Left lung (tissue), 14 donors: ENCODE measurements at places on chromosomes 11 and 22. TPM values are rescaled to one million over a fixed set of nuclear protein-coding genes. Genes with fewer than 3 reads are reported as not detected.

C11orf65 gene
- total RNA-seq, result 0.64 TPM

GRCh38 chr11:20110908-20111669 lies 49.2 kb downstream of the DBX1 start:
- no peak overlapping the region for H3K4me3 ChIP-seq
- H3K36me3 ChIP-seq, result no peaks in the 10 kb centered on the region
- no peak overlapping the region for H3K27ac ChIP-seq
- DNase-seq, result peak; percentile 35

- H3K27me3 ChIP-seq, result no peaks in the 10 kb centered on the region
- DNase-seq, result no peak
- H3K27ac ChIP-seq, result no peak overlapping the region
- no peak overlapping the region for H3K4me3 ChIP-seq
Measured at GRCh38 chr11:101880222-101880621, 34.6 kb upstream of the CEP126 start.

GRCh38 chr22:30290342-30291057 lies 1.2 kb upstream of the CASTOR1 start:
- DNase-seq, result no peak
- no peaks in the 10 kb centered on the region for H3K27me3 ChIP-seq
- peaks cover 31% of the 10 kb centered on the region for H3K4me1 ChIP-seq
- no peaks in the 10 kb centered on the region for H3K36me3 ChIP-seq
- peak overlapping the region; percentile 96 for H3K4me3 ChIP-seq

DNA sequence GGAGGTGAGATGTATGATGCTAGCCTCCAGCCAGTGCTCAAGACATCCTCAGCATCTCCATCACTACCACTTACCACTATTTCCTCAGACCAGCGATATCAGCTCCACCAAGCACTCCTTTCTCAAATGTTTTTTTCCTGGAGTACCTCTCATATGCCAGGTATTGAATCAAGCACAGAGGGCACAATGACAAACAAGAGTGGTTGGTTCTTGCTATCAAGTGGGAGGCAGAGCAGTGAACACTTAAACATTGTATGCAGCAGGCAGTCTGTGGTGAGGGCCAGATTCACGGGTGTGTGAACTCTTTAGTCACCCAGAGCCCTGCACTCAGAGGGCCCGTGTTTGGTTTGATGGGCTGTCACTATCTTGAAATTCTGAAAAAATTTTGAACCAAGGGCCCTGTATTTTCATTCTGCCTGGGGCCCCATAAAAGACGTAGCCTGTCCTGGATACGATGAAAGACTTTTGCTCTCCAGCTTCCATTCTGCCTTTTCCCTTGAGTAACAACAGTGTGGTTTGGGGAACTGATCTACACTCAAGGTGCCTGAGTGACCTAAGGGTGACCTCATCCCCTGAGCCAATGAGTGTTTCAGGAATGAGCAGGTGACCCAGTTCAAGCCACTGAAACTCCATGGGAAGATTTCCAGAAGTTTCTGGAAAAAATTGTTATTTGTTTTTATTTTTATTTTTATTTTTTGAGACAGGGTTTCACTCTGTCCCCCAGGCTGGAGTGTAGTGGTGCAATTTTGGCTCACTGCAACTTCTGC lies 348.4 kb upstream of the NARS2 start:
- no peaks in the 10 kb centered on the region for H3K27me3 ChIP-seq
- DNase-seq, result no peak
- H3K4me1 ChIP-seq, result no peaks in the 10 kb centered on the region
- no peak overlapping the region for H3K27ac ChIP-seq

GRCh38 chr11:133515107-133515506 lies 17.2 kb downstream of the OPCML start:
- no peak overlapping the region for H3K4me3 ChIP-seq
- H3K27me3 ChIP-seq, result no peaks in the 10 kb centered on the region
- H3K36me3 ChIP-seq, result no peaks in the 10 kb centered on the region
- H3K4me1 ChIP-seq, result no peaks in the 10 kb centered on the region

NUDT8 gene
- total RNA-seq, result 18.1 TPM

DNA sequence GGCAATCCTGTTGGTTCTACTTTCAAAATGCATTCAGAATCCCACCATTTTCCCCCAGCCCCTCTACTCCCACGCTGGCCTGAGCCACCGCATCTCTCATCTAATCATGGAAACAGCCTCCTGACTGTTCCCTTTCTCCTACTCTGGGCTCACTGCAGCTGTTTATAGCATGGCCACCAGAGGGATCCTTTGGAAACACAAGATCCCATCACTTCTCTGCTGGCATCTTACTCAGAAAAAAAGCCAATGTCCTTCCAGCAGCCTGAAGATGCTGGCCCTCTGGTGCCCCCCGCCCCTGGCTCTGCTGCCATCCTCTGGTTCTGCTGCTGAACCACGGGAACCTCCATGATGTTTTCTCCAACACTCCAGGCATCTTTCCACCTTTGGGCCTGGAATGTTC lies 11.1 kb downstream of the MS4A8 start:
- H3K27ac ChIP-seq, result no peak overlapping the region
- no peak overlapping the region for H3K4me3 ChIP-seq
- H3K27me3 ChIP-seq, result no peaks in the 10 kb centered on the region
- H3K36me3 ChIP-seq, result no peaks in the 10 kb centered on the region
- DNase-seq, result no peak

DNA sequence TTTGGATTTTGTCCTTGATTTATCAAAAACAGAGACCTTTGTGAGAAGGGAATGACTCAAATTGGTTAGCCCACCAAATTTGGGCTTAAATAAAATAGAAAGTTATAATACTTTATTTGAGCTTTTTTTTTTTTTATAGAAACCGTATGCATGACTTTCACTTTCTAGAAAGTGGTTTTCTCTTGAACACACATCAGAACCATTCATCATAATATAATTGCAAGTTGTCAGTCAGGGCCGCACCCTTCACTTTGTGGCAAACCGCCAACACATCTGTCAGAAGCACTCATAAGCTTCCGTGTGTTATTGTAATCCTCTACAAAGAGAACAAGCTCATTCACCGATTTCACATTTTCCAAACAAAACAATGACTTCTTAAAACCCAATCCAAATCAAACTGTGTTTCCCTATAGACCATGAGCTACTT lies 76.1 kb downstream of the SOX6 start:
- H3K27ac ChIP-seq, result no peak overlapping the region
- no peaks in the 10 kb centered on the region for H3K27me3 ChIP-seq

DNA sequence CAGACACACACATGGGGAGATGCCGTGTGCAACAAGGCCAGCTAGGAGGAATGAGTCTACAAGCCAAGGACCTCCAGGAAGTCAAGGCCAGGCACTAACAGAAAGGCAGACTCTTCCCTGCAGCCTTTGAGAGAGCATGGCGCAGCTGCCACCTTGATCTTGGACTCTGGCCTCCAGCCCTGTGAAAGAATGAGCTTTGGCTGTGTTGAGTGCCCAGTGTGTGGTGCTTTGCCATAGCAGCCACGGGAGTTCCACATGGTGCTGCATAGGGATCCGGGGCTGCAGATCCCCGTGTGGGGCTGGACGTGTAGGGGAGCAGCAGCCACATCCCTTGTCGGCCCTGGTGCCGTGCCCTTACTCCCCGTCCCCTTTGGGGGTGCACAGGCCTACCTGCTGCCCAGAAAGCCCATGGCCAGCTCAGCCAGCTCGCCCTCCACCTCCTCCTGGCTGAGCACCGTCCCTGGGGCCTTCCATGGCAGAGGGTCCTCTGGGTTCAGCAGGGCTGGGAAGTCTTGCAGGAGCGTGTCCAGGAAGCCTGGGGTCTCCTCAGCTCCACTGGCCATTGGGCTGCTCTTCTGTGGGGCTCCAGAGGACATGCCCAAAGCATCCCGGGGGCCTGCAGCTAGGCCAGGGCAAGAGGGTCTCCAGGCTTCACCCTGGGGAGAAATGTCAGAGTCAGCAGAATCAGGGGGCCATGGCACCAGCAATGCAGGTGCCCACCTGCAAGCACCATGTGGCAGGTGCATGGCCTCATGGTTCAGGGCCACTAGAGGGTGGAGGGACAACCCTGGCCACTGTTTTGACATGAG lies 7.0 kb downstream of the PPM1F start:
- H3K27ac ChIP-seq, result peak overlapping the region; percentile 33
- H3K4me1 ChIP-seq, result peaks cover 15% of the 10 kb centered on the region
- no peak for DNase-seq
- H3K27me3 ChIP-seq, result no peaks in the 10 kb centered on the region
- no peaks in the 10 kb centered on the region for H3K36me3 ChIP-seq

LAYN gene
- 19.8 TPM for total RNA-seq

DNA sequence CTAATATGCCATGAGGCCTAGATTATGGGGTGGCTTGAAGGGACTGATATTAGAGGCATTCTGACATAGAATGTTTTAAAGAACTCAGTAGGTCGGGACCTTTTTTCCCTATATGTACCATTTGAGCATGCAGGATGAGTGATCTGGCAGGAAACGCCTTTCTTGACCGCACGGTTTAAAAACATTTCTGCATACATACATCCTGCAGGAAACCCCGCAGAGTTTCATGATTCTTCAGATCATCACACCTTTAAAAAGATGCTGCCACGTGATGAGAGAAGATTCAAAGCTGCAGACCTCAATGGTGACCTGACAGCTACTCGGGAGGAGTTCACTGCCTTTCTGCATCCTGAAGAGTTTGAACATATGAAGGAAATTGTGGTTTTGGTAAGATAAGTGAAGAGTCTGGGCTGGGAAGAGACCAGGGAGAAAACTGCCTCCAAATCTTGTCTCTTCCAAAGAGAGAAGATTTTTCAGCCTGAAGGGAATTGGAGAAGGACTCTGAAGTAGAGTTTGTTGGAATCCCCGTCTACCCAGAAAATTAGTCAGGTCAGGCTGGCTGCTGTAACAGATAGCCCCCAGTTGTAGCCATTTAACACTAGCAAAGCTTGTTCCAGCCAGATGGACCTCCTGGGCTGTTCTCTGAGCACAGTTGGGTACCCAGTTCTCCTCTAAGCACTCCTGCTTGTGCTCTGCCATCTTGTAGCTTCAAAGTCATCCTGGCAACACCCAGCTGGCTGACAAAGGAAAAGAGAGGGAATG lies 7.4 kb downstream of the RCN1 start:
- H3K36me3 ChIP-seq, result no peaks in the 10 kb centered on the region
- H3K27ac ChIP-seq, result no peak overlapping the region
- H3K4me1 ChIP-seq, result no peaks in the 10 kb centered on the region
- no peaks in the 10 kb centered on the region for H3K27me3 ChIP-seq
- DNase-seq, result no peak

TSGA10IP gene
- not detected for total RNA-seq

APOL1 gene
- total RNA-seq, result 109 TPM

DNA sequence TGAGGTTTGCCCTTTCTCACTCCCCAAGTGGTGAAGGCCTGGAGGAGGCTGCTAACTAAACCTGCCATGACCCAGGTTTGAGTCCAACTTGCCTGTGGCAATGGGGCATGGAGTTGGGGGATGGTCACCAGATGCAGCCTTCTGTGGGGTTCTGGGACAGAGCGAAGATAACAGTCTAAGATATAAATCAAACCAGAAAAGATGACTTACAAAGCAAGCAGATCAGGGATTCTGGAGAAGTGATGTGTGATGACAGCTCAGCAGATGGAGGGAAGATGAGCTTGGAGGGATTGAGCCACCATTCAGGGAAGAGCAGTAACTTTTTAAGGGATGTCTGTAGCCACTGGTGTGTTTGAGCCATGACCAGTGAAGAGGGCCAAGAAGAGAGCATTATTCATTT lies 63.6 kb downstream of the MTNR1B start:
- H3K27ac ChIP-seq, result no peak overlapping the region
- no peaks in the 10 kb centered on the region for H3K4me1 ChIP-seq
- DNase-seq, result no peak

GRCh38 chr11:17883057-17883456 lies 129.8 kb downstream of the SERGEF start:
- H3K27me3 ChIP-seq, result no peaks in the 10 kb centered on the region
- no peaks in the 10 kb centered on the region for H3K36me3 ChIP-seq
- H3K4me1 ChIP-seq, result no peaks in the 10 kb centered on the region
- no peak overlapping the region for H3K4me3 ChIP-seq
- DNase-seq, result no peak

- peaks cover 10% of the 10 kb centered on the region for H3K4me1 ChIP-seq
- H3K27ac ChIP-seq, result no peak overlapping the region
- H3K4me3 ChIP-seq, result no peak overlapping the region
- no peaks in the 10 kb centered on the region for H3K36me3 ChIP-seq
- no peaks in the 10 kb centered on the region for H3K27me3 ChIP-seq
Measured at GRCh38 chr11:114215871-114216795, 80.1 kb upstream of the NNMT start.
